Activated T-helper 1 cell treated with anti-CD3 and anti-CD28 coated beads, Interleukin-2, amount 50 U/mL, for 16 hours (primary cell): ENCODE measurements at places on chromosomes 5 and 9.

- no peak for DNase-seq
These were observed 4.1 kb upstream of the CNTLN start for GRCh38 chr9:17130725-17131124.

DNA sequence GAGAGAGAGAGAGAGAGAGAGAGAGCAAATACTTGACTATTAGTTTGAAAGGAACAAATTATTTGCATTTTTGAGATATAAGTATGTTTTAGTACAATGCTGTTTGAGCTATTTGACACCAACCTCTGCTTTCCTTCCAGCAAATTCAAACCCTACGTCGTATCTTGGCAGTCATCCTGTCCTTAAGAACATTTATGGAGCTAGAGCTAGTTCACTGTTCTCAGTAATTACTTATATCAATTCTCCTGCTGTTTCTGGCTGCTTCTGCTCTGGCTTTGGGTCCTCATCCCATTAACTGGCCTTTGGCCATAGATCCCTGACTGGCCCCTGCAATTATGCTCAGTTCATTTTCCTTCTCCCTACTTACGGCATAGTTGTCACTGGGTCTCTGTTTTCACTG, 19.9 kb upstream of the ERAP2 start:
- DNase-seq = no peak

GRCh38 chr5:157672976-157673375, 1.6 kb downstream of the C5orf52 start:
- DNase-seq = no peak

GRCh38 chr9:126429190-126429589, 102.6 kb downstream of the MVB12B start:
- DNase-seq = no peak

DNA sequence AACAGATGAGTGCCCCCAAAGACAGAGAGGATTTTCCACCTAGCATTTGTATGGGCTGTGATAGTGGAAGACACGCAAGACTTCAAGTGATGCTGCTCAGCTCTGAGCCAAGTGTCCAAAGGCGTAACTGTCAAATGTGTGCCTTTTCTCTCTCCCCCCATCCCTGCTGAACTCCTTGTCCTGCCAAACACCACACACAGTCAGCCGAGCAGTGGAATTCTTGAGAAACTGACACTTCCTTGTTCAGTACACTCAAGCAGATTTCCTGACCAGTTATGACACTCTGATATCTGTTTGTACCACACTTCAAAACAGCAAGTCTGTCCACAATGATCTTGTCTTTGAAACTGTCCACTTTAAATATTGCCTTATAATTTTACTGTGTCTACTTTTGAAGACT, 166.4 kb downstream of the PIK3R1 start:
- DNase-seq = no peak

DNA sequence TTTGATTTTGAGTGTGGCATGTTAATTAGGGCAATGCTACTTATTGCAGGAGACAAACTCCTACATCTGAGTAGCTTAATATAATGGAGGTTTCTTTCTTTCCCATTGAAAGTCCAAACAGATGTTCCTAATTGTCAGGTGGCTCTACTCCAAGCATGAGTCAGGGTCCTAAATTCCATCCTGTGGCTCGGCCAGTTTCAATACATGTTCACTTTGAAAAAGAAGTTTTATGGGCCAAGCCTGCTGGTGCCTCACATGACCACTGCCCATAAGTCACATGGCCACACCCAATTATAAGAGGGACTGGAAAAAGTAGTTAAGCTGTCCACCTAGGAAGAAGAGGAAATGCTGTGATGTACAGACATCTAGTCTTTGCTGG, 170.4 kb downstream of the ARRDC3 start:
- no peak for DNase-seq

DNA sequence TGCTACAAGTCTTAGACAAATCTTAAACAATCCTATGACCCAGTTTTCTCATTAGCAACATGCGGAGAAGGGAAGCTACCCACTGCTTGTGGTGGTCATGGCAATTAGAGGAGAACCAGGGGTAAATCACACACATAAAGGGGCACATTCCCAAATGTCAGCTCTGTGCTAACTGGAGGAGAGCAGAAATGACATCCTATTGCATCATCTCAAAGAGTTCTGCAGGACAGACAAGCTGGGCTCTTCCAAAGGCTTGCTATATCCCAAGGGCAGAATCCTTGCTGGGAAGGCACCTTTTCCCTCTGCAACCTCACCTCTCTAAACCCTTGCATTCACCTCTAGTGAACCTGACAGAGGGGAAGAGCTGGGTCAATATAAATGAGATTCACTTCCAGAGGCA, 17.0 kb upstream of the WWC1 start:
- no peak for DNase-seq

DNA sequence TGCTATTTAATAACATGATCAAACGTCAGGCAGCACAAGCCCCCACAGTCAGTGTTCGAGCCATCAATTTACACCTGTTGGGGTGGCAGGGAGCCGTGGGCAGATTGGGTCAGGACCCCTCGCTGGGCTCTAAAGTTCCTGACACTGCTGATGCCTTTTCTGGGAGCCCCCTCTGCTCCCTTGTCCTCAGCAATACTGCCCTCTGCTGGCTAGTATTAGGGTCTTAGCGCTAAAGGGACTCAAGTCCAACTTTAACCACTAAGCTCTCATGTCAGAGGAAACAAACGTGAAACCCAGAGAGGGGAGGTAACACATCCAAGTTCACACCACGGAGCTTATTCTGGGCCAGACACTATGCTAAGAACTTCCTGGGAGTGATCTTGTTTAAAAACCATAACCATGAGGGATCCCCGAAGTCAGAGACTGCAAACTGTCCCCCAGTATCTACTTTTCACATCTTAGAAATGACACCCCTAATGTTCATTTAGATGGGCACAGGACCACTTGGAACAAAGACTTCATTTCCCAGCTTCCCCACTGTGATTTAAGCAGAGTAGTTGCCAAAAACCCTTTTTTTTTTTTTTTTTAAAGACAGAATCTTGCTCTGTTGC, 20.4 kb downstream of the ANKS6 start:
- DNase-seq = no peak

DNA sequence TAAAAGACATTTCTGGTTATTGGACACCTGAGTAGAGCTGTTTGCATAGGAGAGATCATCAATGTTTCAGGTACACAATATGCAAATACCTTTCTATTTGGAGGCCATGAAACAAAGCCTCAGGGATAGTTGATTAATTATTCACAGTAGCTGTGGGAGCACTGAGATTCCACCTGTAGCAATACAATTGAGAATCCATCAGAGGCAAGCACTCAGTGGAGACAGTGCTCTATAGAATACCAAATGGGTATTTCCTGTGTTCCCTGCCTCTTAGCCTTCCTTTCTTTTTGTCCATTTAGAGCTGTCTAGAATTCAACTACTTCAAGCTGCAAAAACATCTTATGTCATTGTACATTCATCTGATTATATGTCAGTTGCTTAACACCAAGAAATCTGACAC, 1754.0 kb upstream of the ACO1 start:
- no peak for DNase-seq

- DNase-seq = no peak
These were observed 126.5 kb upstream of the ABCA1 start for GRCh38 chr9:105054491-105054890.

DNA sequence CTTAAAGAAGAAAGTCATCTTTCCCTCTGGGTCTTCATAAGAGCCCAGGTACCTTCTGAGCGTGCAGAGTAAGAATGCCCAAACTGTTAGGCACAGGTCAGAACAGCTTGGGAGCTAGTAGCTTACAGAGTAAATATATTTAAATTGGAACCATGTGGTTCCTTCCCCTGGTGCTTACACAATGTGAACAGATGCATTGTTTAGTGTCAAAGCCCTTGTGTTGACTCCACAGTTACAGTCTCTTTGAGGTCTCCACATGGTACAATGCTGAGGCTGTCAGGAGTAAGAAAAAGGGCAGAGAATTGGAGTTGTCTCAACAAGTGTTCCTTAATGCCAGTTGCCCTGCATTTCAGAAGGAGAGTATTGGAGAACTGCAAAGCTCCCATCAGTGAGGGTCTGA, 188.5 kb downstream of the PAPPA start:
- DNase-seq = no peak

DNA sequence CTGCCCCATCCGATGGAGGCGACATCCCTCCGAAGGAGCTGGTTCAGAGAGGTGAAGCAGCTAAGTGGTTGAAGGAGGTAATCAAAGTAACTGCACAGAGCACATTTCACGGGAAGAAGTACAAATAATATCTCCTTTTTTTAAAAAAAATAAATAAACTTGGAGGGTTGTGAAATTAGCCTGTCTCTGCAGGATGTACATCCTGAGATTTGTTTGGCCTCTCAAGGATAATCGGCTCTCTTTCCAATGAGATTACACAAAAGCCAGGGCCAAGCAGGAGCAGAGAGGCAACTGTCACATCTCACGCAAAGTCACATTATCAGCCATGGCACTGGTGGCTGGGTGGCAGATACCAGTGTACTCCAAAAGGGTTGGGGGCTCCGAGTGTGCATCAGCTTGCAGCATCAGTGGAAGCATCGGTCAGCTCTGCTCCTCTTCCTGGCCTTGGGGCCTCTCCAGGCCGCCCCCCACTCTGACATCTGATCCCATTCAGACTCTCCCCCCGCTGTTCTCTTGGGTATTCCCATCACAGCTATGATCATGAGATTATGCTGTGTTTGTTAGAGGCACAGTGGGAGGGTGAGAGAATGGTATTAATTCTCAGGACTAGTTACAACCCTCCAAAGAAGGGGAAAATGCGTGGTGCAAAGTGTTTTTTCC, 109.9 kb downstream of the UGCG start:
- DNase-seq = no peak

DNA sequence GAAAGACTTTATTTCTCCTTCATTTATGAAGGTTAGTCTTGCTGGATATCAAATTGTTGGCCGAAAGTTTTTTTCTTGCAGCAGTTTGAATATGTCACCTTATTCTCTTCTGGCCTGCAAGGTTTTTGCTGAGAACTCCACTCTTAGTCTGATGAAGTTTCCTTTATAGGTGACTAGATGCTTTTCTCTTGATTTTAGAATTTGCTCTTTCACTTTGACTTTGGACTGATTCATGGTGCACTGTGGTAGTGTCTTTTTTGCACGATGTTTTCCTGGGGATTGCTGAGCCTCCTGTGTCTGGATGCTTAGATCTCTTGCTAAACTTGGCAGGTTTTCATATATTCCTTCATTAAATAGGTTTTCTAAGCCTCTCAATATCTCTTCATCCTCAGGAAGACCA, 12.4 kb downstream of the AHRR start:
- no peak for DNase-seq

- DNase-seq = no peak
These were observed 49.1 kb downstream of the IPPK start for GRCh38 chr9:92620845-92621244.

DNA sequence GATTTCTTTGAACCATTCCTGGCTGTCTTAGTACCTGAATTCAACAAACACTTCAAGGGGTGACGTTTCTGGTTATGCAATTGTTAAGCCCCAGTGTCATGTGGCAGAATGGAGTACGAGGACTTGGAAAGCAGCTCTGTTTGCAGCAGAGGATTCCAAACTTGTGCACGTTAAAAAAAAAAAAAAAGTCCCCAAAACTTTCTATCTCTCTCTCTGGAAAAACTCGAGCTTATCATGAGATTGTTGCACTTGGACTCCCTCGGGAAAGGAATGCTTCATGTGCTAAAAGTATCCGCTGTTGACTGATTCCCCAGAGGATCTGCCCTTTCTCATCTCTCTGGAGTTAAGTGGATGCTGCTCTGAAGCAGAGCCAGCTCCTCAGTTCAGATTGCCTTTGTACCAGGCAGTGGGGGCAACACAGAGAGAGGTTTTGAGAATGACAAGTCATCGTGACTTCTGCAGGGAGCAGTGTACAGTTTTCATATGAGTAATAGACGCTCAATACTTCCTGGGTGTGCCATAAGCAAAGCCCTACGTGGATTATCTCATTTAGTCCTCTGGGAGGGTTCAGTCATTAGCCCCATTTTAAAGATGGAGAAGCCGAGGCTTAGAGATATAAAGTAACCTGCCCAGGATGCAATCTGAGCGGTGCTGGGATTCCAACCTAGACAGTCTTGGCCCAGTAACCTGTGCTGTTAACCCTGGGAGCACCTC, 28.1 kb downstream of the TMOD1 start:
- DNase-seq = no peak

DNA sequence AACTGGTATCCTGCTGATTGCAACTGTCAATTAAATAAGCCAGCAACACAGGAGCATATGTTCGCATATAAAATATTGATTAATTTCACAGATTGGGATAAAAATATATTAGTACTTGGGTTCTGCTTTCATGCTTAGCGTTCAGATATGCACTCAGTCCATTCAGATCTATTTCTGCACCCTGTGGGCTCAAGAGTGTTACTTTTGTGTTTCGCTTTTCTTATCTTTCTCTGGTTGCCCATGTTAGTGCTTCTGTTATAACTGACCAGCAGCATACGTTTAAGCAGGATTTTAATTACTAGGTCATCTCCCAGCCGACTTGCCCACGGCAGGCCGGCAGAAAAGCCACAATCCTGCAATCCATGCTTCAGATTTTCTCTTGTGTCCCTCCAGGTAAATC, 289.1 kb downstream of the EBF1 start:
- DNase-seq = no peak

GRCh38 chr5:122062205-122062604, 15.9 kb downstream of the LOX start:
- DNase-seq = no peak

DNA sequence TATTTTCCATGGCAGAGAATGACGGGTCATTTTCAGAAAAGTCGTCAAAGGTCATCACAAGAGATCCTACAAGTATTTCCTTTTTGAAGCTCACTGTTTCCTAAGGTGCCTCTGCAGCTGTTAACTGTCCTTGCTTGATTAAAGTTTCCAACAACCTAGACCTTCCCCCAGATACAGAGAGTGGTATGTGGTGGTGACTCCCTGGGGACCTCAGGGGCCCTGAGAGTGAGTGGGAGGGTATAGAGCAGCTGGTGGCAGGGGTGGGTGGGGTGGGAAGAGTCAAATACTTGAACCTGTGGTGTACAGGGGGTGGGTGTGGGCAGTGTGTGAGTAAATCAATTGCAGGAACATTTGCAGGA, 1.6 kb upstream of the CD72 start:
- DNase-seq = no peak

DNA sequence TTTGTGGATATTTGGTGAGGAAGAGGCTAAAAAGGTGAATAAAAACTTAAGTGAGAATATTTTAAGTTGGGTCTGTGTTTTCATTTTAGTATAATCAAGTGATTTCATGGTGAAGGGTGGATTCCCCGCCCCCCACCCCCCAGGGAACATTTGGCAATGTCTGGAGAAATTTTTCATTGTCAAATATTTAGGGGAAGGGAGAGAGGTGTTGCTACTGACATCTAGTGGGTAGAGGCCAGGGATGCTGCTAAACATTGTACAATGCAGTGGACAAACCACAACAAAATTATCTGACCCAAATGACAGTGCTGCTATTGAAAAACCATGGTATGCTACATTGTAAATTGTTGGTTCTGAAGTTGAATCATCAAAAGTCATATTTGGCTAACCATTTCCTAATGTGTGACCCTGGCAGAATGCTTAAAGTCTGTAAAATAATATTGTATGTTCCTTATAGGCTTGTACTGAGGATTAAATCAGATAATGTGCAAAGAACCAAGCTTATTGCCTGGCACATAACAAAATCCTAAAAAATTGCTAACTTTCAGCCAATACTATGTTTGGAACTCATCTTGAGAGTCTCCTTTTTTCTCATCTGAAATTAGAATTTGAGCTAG, 5.6 kb downstream of the C5orf24 start:
- DNase-seq = no peak

GRCh38 chr5:76487821-76488220, 84.7 kb downstream of the IQGAP2 start:
- no peak for DNase-seq
